SHP77 treated with DMSO at 0.1 percent for 48 hours (cell line): ENCODE measurements at places on chromosomes 6 and 20.

GRCh38 chr6:106685833-106686232 lies 56.5 kb downstream of the QRSL1 start:
- no peak for DNase-seq

DNA sequence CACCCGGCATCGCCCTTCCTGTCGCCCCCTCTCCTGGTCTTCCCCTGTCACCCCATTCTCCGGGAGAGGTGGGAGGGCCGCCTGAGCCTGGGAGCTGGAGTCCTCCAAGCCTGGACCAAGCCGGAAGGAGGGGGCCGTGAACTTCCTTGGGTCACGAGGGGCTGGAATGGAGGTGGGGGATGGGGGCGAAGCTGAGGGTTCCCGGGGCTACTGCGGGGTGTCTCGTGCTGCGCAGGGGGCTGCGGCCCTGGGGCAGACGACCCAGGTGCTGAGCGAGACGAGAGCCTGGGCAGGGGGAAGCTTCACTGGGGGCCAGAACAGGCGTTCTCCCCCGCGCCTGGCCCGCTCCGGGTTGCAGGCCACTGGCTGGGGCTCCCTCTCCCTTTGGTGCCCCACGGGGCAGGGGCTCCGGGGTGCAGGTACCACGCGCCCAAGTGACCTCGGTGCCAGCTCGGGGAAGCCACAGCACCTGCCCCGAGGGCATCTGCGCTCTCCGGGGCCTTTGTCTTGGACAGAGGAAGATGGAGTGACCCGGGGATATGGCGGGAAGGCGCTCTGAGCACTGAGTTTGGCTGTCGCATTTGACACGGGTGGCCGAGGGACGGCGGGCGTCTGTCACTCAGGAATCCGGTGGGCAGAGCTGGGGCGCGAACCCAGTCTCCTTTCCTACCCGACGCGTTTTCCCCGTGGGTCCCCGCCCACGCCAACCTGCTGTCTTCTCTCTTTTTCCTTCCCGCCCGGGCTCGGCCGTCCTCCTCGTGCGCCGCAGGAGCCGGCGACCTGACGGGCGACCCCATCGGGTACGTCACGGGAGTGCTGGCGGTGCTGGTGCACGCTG lies 1.2 kb downstream of the SLC35D3 start:
- DNase-seq: no peak

GRCh38 chr6:44787254-44787834 lies 399.8 kb downstream of the CDC5L start:
- no peak for DNase-seq

DNA sequence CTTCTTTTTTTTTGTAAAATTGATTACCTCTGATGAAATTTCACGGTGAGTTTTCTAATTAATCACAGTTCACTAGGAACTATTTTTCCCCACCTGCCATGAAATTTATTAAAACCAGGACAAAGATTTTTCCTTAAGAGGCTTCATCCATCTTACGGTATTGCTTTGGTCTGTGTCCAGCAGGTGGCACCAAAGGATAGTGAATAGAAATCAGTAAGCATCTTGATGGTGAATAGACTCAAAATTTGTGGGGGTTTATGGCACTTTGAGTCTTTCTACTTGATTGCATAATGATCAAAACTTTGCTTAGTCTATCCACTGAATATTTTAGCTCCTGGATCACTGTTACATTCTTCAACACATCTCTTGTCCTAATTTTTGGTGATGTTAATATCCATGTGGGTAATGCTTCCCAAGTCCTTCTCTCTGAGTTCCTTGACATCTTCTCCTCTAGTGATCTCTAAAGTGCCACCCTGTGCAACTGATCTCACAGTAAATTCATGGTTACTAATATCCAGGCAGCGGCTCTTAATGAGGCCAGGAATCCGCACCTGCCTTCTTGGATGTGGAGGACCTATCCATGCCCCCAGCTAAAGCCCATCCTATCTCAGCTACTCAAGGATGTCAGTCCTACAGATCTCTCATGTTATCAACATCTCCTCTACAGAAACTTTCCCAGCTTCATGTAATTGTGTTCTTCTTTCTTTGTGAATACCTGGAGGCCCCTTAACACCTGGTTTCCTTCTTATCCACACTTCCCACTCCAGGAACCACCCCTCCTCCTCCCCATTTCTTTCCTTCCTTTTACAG lies 54.5 kb downstream of the STMND1 start:
- peak; percentile 29 for DNase-seq

DNA sequence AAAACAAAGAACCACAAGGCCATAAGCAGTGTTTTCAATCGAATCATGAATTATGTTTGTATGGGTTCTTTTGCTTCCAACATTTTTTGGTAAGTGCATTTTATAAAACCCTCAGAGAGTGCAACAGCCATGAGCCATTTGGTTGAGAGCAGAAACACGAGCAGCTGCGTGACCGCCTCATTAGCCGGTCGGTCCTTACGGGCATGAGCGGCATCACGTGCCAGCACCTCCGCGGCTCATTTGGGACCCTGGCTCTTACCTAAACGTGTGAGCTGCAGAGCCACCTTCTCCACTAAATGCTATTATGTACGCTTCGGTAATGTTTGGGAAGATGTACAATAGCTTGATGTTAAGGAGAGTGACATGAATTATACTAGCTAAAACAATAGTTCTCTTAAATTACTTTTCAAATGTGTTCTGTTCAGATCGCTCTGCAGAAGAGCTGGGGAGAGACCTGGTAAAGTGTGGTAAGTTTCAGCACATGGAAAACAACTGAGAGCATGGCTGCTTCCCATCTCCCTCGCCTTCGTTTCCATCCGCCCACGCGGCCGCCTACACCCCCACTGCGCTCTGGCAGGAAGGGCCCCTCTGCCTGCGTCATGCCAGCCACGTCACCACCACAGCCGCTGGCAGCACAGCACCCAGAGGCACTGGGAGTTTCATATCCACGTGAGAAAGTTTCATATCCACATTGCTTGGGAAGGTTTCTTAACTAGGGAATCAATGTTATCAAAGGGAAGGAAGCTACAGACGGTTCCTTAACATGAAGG lies 23.7 kb upstream of the PDE10A start:
- no peak for DNase-seq

GRCh38 chr20:47354464-47354713 lies 2.1 kb downstream of the ZMYND8 start:
- DNase-seq: no peak

- no peak for DNase-seq
Observed at GRCh38 chr20:51529758-51530157, 12.8 kb downstream of the NFATC2 start.

DNA sequence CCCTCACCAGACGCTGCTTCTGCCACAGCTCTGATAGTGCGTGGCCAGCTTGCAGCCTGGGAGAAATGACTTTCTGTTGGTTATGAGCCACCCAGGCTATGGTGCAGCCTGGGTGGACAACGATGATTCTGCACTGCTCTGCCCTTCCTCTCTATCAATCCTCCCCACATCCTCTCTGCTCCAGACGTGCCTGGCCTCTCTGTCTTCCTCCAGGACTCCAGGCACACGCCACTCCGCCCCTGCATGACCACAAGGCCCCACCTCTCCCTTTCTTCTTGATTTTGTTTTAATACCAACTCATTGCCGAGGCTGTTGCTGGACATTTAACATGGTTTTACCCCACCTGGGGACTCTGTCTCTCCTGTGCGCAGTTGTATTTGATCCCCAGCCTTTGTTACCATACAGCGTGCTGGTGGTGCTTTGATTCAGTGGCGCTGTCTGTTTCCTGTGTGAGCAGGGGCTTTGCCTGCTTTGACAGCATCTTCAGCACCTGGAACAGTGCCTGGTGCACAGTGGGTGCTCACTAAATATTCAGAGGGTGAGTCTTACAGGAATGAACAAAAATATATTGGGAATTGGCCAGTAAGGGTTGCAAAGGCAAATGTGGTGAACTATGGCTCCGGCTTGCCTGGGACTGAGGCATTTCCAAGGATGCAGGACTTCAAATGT lies 280.9 kb downstream of the CDH26 start:
- no peak for DNase-seq

DNA sequence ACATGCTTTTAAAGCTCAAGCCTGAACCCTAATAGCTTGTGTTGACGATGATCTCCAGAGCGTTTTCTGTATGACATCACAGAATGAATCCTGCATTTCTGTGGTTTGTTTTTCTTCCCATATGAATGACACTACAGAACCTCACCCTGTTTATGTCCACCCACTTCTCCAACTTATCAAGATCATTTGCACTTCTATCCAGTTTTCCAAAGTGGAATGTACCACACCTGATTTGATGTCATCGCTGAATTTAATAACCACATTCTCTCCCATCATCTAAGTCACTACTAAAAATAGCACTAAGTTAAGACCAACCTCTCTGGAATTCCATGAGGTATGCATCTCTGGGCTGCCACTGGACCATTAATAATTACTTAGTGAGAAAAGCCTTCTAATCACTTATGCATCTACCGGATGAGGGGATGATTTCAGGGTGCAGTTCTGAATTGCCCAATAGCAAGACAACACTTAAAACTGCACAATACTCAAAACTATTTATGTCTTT lies 33.3 kb upstream of the CITED2 start:
- no peak for DNase-seq

GRCh38 chr6:130515306-130515705 lies 149.5 kb downstream of the TMEM200A start:
- DNase-seq: no peak

DNA sequence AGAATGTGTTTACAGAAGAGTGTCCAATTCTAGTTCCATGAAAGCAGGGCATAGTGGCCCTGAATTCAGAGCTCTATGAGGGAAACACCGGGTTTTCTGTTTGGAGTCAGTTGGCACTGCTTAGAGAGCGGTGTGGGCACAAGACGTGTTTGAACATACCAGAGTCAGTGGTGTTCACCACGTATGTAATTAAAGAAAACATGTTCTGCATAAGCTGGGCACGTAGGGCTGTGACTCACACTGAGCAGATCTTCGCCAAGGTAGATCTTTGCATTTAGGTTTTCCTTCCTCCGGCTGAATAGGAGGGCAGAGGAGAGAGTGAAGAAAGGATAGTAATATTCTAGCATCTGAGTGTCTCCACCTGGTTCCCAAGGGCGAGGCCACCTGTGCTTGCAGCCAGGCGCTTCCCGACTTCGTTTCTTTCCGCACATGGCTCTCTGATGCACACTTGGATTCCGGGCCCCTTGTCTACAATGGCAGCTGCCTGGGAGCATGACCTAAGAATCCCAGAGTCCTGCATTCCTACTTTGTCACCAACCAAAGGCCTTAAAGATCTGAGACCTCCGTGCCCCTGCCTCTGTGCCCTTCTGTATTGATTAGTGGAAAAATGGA lies 136.2 kb downstream of the ERMARD start:
- DNase-seq: no peak

DNA sequence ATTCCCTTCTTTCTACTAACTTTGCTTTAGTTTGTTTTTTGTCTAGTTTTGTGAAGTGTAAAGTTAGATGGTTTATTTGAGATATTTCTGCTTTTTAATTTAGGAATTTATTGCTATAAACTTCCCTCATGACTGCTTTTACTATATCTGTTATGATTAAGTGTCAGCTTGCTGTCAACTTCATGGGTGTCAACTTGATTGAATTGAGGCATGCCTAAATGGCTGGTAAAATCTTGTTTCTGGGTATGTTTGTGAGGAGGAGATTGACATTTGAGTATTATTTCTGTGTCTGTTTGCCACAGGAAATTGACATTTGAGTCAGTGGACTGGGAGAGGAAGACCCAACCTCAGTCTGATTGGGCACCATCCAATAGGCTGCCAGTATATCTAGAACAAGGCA lies 1147.0 kb upstream of the EYS start:
- DNase-seq: no peak

DNA sequence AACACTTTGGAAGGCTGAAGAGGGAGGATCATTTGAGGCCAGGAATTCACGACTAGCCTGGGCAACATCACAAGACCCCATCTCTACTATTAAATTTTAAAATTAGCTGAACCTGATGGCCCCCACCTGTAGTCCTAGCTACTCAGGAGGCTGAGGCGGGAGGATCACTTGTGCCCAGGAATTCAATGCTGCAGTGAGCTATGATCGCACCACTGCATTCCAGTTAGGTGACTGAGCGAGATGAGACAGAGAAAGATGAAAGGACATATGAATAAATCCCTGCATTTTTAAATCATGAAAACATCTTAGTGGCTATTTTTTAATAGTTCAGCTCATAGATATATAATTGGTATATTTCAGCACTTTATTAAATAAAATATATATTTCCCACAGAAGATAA lies 93.8 kb downstream of the GPR63 start:
- DNase-seq: no peak

DNA sequence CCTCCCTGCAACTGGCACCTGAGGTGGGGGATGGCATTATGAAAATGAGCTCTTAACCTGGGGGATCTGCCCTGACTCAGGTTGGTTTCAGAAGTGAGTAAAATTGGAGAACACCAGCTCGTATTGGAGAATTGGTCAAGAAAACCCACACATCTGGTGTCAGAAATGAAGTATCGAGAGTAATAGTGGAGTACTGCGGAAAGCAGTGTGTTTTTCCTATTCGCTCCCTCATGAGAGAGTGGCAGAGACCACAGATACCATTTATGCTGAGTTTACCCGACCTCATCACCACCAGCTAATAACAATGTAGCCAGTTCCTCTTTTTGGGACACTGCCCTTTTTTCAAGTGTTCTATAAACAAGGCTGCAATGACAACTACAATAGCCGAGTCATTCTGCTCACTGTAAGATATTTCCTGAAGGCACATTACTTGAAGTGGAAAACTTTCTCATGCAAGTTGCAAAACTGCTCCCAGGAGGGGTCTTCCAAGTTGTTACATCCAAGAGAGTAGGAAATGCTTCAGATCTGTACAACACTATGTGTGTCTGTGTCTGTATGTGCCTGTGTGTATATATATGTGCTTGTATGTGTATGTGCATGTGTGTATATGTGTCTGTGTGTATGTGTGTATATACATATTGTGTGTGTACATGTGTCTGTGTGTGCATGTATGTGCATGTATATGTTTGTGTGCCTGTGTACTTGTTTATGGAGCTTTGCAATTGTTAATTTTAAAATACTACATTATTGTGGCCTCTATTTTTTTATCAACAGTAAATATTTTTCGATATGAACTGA lies 106.0 kb upstream of the CST7 start:
- DNase-seq: no peak

GRCh38 chr20:11777387-11778205 lies 140.1 kb upstream of the BTBD3 start:
- peak; percentile 57 for DNase-seq

- DNase-seq: no peak
Observed at GRCh38 chr6:109523478-109523877, 40.5 kb upstream of the ZBTB24 start.

GRCh38 chr6:34202329-34203201 lies 34.1 kb upstream of the HMGA1 start:
- peak; percentile 35 for DNase-seq

- no peak for DNase-seq
Observed at GRCh38 chr6:9984607-9985006, 430.3 kb downstream of the TFAP2A start.

- DNase-seq: no peak
Observed at GRCh38 chr20:18851629-18852028, 38.0 kb downstream of the SCP2D1 start.
